Activated T-helper 2 cell treated with anti-CD3 and anti-CD28 coated beads, Interferon-gamma antibody, Interleukin-2, Interleukin-4, amounts not matched to agents 10 μg/mL and 5 μg/mL and 100 μg/mL, durations not matched to agents 14 hours and 24 hours and 36 hours (primary cell): ENCODE measurements at places on chromosomes 3 and 15.

- no peak for DNase-seq
Observed at GRCh38 chr3:51971350-51971749, 2.5 kb downstream of the ABHD14B start.

DNA sequence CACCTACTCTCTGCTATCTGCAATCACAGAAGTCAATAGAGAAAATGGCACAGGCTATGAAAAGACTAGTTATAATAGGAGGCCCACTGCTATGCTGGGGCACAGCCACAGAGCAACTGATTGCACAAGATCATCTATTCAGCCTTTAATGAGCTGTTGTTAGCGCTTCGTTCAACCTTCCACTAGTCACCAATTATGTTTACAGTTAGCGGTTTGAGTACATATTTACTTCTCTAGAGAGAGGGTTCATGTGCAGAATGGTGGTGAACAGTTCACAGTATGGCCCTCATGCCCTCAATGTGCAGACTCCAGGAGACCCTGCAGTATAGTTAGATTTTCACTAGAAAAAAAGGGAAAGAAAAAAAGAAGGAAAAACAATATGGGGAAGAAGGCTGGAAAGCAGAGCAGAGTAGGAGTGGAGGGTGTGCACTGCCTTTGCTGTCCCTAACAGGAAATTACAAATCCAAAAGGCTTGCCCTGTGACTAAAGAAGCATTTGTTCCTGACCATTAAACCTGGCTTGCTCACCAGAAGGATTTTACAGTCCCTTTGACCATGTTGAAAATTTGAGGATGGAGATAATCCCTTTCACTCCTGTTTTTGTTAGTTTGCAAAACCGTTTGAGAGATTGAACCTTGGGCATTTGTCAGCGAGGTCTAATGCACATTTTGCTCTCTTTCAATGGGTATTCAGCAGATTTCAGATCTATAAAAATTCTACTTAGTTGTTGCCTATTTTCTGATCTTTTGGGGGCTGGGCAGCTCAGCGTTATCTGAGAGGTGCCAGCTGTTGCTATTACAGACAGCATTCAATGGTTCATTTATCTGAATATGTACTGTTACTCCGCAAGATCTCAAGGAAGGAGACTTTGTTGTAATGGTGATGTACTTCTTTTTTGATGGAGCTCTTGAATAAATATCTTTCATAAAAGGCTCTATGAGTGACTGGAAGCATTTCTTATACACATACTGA, 296.1 kb downstream of the LSAMP start:
- no peak for DNase-seq

GRCh38 chr3:46901061-46901460, 23.5 kb downstream of the PTH1R start:
- no peak for DNase-seq

- no peak for DNase-seq
Observed at GRCh38 chr15:27095886-27096624, 125.1 kb downstream of the GABRG3 start.

- no peak for DNase-seq
Observed at GRCh38 chr3:107242579-107242978, 134.7 kb upstream of the CCDC54 start.

GRCh38 chr3:185914911-185915629, 22.7 kb downstream of the TRA2B start:
- no peak for DNase-seq

- DNase-seq = no peak
Observed at GRCh38 chr3:4906107-4906621, 73.1 kb upstream of the BHLHE40 start.

DNA sequence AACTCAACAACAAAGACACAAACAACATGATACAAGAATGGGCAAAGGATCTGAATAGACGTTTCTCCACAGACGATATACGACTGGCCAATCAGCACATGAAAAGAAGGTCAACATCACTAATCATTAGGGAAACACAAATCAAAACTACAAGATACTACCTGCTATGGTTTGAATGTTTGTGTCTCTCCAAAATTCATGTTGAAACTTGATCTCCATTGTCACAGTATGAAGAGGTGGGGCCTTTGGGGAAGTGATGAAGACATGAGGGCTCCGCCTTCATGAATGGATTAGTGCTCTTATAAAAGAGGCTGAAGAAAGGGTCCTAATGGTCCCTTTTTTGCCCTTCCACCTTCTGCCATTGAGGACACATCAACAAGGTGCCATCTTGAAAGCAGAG, 32.3 kb downstream of the ACAP2 start:
- DNase-seq = no peak
